ENCODE measurements at places on chromosomes 2 and 18.

- no peak for DNase-seq
These were observed 1025.3 kb upstream of the NXPH2 start for GRCh38 chr2:139805441-139805840.

DNA sequence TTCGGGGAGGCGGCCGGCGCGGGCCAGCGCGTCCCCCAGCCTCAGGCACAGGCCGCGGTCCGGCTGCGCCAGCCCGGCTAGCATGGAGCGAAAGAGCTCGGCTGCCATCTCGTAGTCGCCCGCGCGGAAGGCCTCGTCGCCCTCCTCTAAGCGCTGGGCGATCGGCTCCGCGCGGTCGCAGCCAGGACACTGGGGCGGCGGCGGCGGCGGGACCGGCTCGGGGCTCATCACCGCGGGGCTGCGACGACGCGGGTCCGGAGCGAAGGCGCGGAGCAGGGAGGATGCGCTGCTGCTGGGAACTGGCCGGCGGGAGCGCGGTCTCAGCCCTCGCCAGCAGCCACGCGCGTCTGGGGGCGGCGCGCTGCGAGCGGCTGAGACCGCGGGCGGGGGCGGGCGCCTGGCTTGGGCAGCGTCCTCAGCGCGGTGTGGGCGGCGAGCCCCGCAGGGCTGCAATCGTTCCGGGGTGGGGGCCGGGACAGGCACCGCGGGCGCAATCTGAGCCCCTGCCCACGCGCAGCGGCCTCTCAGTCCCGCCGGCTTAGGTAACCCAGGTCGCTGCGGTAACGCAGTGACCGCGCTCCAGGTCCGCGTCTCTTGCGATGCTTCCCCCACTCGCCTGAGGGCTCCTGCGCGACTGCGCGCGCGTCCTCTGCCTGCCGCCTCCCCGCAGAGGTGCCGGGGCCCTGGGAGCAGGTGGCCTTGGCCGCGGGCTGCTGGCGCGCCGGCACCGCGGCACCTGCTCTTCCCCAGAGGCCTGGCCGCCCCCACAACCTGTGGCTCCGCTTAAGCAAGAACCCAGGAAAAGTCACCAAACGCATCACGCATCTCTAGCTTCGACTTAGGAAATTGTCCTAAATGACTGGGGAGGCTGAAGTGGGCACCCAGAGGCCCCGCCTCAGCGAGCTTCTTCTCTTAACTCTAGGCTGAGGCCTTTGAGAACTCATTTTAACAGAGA lies at the start of gene LONRF2:
TSS of gene LONRF2 (minus strand) at position 636 of the 955 bp plus-strand sequence. CDS start at position 228, 408 bp downstream.
- DNase-seq: no peak

DNA sequence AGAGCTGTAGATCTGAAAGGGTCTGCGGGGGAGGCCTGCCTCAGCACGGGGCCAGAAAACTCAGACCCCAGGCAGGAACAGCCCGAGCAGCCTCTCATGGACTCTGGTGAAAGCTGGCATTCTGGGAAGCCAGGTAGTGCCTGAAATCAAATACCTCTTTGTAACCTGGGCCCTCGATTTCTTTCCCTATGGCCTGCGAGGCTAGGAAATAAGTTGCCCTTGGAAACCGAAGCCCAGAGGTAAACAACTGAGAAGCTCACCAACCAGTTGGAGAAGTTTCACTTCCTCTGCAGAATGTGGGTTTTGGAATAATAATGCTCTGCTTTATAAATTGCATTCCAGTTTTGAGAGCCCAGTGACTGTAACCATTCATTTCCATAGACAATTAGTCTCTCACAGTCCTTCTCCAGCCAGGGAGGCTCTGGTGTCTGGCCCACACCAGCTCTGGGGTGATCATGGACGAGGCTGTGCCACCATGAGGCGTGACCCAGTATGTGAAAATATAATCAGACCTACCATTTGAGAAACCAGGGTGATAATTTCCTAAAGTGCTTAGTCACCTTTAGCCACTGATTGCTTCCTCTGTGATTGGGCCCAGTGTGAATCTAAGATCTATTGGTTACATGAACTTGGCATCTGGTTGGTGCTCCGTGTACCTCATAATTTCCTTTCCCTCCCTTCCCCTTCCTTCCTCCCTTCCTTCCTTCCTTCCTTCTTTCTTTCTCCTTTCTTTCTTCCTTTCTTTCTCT lies 133.1 kb upstream of the PELI1 start:
- no peak for DNase-seq

DNA sequence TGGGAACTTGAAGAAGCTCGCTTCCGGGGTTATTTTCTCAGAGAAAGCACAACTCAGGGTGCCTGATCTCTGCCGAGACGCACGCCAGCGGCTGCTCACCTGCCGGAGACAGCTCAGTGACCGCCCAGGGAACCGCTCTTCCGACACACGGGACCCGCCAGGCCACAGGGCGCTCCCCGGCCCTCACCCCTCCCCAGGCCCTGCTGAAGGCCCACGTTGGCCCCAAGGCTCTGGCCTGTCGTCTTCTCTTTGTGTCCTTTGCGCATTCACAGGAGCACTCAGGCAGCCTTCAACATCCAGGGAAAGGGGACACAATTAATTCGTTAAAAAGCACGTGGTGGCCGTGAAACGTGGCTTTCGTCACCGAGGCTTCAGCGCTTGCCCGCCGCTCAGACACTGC lies 276.3 kb upstream of the SALL3 start:
- DNase-seq: no peak

- no peak for DNase-seq
These were observed 312.7 kb upstream of the CWC22 start for GRCh38 chr2:180319586-180320405.
